ENCODE measurements at places on chromosomes 7 and 10.

DNA sequence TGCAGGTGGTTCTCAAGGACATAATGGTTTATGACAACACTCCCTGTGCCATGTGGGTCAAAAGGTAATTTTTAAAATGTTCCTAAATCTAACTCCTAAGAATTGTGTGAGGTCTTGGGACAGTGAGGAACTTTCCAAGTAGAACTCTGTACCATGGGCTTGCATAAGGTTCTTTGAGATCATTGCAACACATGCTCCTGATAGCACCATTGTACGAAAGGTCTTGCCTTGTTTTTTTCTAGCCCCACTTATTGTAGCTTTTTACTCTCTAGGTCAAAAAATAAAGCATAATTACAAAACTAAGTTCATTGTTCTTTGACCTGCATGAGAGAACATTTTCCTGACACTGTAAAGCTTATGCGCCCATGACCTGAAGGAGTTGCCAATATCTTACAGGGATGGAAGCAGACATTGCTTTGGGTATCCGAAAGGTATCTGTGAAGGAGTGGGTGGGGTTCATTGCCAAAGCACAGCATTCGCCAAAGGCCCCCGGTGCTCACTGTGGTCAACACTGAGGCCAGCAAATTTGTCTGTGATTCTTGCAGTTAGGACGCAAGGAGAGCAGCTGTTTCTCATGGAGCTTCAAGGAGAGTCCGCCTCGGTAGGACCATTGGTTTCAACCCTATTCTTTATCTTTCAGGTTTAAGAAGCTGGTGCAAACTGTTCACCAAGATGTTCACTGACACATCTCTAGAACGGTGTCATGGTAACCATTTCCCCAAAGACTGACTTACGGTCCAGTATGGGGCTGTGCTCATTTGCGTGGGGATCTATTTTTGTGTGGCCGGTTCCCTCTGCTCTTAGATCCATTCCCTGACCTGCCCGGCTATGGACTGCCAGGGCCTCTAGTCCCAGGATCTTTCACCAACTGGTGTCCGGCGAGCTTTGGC is 7.6 kb upstream of the PRKAG2 start:
- DNase-seq: no peak

GRCh38 chr10:86024281-86025041 is 342.1 kb downstream of the GRID1 start:
- no peak for DNase-seq

- no peak for DNase-seq
Observed at GRCh38 chr10:76202777-76203176, 771.4 kb downstream of the LRMDA start.

DNA sequence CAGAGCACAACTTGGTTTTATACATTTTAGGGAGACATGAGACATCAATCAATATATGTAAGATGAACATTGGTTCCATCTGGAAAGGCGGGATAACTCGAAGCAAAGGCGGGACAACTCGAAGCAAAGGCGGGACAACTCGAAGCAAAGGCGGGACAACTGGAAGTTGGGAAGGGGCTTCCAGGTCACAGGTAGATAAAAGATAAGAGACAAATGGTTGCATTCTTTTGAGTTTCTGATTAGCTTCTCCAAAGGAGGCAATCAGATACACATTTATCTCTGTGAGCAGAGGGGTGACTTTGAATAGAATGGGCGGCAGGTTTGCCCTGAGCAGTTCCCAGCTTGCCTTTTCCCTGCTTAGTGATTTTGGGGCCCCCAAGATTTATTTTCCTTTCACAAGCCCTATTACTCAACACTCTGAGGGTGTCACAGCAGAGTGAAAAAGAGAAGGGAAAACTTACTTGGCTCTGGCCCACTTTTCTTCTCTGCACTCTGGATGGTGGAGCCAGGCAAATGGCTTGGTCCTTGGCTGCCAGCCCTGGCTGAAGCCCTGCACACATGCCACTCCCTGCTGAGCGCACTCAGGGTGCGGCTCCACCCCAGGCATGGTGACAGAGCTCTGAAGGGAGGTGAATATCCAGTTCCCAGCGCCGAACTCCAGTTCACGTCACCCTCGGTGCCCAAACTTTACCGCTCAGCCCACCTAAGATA is 46.7 kb downstream of the PARD3 start:
- no peak for DNase-seq

DNA sequence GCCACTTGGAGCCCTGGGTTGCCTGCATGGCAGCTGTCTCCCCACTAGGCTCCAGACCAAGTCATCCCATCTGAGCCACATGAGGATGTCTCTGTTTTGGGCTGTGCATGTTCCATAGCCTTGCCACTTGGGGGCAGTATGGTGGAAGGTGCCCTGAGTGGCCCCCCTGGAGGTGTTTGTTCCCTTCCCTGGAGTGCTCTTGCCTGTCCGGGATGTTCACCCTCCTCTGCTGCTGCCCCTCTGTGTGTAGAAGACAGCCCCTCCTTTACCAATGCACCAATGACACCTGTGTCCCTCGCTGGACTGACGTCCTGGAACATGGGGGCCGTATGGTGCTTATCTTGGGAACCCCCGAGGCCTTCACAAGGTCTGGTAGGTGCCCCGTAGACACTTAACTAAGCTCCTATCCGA is 100.2 kb downstream of the ACTR3B start:
- DNase-seq: no peak

DNA sequence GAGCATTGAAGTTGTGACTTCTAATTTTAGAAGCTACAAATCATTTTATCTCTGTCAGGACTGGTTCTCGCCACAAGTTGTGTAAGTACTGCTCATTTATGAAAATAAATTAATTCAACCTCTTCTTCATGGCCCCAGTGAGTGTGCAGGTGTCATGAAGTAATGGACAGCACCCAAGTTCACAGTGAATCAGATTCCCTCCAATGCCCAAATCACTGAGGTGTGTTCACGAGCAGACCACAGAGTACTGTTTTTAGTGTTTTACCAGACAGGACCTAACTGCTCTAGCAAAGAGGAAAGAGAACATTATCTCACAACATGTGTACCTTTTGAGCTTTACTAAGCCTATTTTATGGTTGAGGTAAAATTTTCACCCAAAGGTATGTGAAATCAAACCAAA is 980.0 kb downstream of the CNTNAP2 start:
- no peak for DNase-seq

GRCh38 chr10:121843379-121843778 is 84.5 kb downstream of the ATE1 start:
- no peak for DNase-seq

DNA sequence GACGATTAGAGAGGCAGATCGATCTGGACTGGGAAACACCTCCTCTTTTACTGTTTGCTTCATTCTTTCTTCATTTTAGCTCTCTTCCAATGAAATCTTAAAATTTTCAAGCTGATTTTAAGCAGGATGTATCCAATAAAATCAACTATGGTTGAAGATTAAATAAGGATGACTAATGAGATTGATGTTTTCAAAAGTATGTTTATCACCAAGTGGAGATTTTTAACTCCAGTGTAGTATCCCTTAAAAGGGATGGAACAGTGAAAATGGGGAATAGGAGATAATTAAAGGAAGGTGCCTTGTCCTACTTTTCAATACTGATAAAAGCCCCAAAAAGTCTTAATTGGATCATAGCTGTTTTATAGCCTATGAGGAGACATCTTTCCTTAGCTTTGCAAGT is 11.6 kb upstream of the LIPF start:
- no peak for DNase-seq

DNA sequence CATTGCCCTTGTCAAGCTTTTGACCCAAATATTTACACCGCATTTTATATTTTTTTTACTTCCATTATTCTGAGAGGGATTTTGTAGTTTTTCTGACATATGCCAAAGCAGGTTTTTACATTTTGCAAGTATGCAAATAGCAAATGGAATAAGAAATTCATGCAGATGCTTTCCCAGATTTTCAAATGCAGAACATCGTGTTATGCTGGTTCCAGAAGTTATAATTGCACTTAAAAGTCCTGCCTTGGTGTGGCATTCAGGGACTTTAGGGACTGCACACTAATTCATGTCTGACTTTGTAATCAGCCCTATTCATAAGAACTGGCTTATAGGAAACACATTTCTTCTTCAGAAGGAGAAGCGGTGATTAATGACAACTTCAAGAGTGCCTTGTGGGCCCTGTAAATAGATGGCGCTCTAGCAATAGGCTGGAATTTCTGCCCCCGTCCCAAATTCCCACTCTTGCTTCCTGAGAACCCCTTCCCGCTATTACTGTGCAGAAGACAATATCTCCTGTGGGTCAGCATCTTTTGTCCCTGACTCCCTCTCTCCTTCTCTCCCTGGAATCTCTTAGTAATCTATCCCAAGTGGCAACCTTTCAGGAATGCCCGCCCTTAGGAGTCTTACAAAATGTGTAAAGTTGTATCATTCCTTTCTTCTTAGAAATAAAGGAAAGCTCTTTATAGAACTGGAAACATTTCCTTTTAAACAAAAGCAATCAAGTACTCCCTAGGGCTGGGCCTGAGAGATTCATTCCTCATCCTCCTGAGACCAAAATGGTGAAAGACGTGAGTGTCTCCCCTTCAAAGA is 264.0 kb downstream of the INHBA start:
- no peak for DNase-seq

GRCh38 chr10:132163278-132163765 is 23.4 kb upstream of the DPYSL4 start:
- no peak for DNase-seq

- DNase-seq: no peak
Observed at GRCh38 chr7:112103246-112103645, 103.0 kb downstream of the DOCK4 start.

- DNase-seq: no peak
Observed at GRCh38 chr7:149610441-149611011, 112.9 kb upstream of the ZNF746 start.

- DNase-seq: no peak
Observed at GRCh38 chr7:1989049-1989860, 243.5 kb downstream of the MAD1L1 start.

GRCh38 chr7:95718577-95719410 is 53.6 kb upstream of the DYNC1I1 start:
- no peak for DNase-seq

DNA sequence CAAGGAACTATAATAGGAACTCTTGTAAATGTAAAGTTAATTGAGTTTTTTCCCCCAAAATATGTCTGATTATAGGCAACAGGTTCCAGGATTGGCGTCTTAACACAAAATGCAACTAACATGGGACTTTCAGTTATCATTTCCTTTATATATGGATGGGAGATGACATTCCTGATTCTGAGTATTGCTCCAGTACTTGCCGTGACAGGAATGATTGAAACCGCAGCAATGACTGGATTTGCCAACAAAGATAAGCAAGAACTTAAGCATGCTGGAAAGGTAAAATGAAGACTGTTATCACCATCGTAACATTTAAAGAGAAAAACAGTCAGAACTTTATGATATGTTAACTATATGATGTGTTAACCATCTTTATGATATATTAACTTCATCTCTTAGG is 63.7 kb downstream of the SP8 start:
- DNase-seq: no peak

GRCh38 chr10:68222391-68222790 is 9.5 kb downstream of the ATOH7 start:
- no peak for DNase-seq

GRCh38 chr10:43156590-43157341 is 18.5 kb downstream of the CSGALNACT2 start:
- no peak for DNase-seq

- peak; percentile 43 for DNase-seq
Observed at GRCh38 chr10:62594093-62594520, 210.4 kb upstream of the ADO start.

DNA sequence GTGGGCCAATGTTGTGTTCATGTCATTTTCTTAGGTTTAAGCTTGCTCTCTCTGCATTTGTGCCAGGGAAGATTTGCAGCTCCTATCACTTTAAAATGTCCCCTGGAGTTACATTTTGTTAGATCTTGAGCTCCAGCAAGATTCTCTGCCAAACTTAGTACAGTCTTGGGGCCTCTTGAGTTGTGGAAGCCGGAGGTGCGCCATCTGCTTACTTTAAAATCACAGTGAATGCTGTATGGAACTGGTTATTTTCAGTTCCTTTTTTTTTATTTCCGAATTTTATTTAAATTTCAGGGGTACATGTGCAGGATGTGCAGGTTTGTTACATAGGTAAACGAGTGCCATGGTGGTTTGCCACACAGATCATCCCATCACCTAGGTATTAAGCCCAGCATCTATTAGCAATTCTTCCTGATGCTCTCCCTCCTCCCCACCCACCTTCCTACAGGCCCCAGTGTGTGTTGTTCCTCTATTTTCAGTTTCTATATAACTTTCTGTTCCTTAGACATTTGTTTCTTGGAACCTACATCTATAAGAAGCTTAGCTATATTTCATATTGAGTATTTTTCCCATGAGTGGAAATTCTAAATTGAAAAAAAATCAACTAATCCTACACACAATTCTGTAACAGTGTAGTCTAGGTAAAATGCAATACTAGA is 114.4 kb upstream of the CREB5 start:
- DNase-seq: no peak

- no peak for DNase-seq
Observed at GRCh38 chr7:114160925-114161324, 242.1 kb upstream of the PPP1R3A start.

- no peak for DNase-seq
Observed at GRCh38 chr10:112615269-112615668, 168.3 kb downstream of the VTI1A start.

DNA sequence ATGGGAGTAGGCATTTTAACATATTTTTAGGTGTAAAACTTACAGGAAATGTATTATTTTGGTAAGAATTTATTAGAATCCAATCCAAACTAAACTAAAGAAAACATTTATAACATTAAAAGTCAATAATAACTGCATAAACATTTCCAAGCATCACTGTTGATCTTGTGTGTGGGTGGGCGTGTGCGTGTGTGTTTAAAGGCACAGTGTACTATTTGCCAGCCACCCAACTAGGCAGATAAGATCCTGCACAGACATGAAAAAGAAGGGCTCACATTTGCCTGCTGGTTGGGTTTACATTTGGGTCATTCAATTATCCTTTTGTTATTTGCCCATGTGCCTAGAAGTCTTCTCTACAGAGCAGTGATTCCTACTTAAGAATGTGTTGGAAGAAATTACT is 31.0 kb upstream of the WNT16 start:
- DNase-seq: no peak

GRCh38 chr7:104857458-104858425 is 156.3 kb upstream of the KMT2E start:
- no peak for DNase-seq

DNA sequence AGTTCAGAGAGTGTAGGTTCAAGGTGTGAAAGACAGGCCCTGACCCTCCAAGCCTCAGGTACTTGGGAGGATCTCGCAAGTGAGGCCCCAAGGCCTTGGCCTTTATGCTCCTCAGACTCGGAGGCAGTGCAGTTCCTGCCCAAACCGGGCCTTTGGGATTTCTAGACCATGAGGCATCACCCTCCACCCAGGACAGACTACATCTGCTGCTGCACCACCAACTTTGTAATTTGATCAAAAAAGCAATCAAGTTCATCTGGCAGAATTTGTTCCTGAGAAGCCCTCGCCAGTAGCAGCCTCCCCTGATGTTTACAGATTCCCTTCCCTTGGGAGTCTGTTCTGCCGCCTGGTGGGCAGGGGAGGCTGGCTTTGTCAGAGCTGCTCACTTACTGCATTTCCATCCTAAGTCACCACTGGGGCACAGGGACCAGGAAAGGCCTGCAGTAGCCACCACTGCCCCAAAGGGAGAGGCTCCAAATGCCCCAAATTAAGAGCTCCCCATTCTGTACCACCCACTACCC is 2.1 kb downstream of the CAMK2G start:
- DNase-seq: no peak

All from stimulated activated CD4-positive, alpha-beta T cell treated with anti-CD3 and anti-CD28 coated beads, TNF-alpha, amount 100 ng/mL, for 1 hour (primary cell).